CD14-positive monocyte (primary cell): ENCODE measurements at places on chromosomes 3 and 15. TPM values are rescaled to one million over a fixed set of nuclear protein-coding genes. Genes with fewer than 3 reads are reported as not detected.
A peak's percentile ranks its signal among the peaks of the same experiment; 100 is the strongest.

DNA sequence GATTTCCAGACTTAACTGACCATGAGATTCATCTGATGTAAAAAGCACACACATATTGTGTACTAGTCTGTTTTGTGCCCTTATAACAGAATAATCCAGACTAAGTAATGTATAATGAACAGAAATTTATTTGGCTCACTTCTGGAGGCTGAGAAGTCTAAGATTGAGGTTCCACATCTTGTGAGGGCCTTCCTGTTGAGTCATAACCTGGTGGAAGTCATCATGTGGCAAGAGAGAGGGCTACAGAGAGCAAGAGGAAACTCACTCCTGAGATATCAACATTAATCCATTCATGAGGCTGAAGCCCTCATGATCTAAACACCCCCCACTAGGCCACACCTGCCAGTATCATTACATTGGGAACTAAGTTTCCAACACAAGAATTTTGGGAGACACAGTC is 977.6 kb downstream of the MCTP2 start:
- no peak for DNase-seq

GRCh38 chr3:65938676-65939075 is 100.0 kb downstream of the MAGI1 start:
- DNase-seq: no peak

Gene GUCA1C
- not detected for polyA plus RNA-seq

Gene OR5H15
- not detected in 2 replicates for polyA plus RNA-seq

DNA sequence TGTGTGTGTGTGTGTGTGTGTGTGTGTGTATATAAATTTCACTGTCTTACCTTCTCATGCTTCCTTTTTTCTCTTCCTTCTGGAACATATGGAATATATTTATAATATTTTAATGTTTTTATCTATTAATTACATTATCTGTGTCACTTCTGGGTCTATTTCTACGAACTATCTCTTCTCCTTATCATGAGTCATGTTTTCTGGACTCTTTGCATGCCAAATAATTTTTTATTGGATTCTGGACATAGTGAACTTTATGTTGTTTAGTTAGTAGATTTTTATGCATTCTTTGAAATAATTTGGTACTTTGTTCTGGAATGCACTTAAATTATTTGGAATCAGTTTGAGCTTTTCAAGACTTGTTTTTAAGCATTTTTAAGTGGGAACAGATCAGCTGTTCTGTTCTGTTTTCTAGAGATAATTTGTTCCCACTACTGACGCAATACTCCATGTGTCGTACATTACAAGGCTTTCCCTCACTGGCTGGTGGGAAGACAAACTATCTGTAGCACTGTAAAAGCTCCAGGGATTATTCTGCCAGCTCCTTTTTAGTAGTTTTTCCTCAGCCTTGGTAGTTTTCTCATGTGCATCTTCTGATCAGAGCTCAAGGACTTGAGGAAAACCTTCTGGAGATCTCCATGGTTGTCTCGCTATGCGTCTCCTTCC is 302.0 kb downstream of the CLSTN2 start:
- DNase-seq: no peak

Gene MCCC1
- 16.0 TPM for polyA plus RNA-seq

GRCh38 chr15:69008056-69008455 is 6.4 kb upstream of the NOX5 start:
- no peak for DNase-seq

GRCh38 chr15:85800478-85801123 is 5.9 kb upstream of the KLHL25 start:
- DNase-seq: no peak

- no peak for DNase-seq
Measured at GRCh38 chr3:144380849-144381248, 409.2 kb downstream of the DIPK2A start.

DNA sequence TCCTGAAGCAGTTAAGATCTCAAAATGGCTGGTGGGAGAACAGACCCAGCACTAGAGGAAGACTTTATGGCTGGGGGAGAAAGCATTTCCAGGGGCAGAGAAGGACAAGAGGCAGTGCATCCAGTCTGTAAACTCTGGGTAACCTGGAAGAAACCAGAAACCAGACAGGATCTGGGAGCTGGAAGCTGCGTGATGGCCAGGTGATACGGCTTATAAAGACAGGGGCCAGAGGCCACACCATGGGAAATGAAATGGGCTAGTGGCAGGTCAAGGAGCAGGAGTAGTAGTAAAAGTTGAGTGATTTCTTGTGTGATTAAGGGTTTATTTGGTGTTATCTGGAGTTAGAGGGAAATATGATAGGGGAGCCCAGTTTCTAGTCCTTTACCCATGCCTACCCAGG is 144.7 kb upstream of the ARRDC4 start:
- no peak for DNase-seq

- no peak for DNase-seq
Measured at GRCh38 chr3:38597502-38598060, 51.9 kb downstream of the SCN5A start.

- no peak for DNase-seq
Measured at GRCh38 chr3:170555329-170555728, 30.5 kb downstream of the SLC7A14 start.

DNA sequence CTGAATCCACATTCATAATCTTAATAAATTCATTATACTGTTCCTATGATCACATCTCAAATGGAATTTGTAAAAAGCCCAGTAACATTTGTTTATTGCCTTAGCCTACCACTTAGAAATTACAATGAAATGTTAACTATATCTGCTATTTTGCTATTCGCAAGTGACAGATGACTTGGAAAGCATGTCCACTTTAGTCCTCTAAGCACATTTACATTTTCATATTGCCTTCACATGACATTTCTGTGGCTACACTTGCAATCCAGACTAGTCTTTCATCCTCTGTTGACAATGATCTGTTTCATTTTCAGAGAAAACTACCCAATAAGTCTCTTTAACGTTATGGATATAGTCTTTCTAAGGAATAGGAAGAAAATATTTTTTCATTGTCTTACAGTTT is 741.8 kb downstream of the FHIT start:
- DNase-seq: no peak

DNA sequence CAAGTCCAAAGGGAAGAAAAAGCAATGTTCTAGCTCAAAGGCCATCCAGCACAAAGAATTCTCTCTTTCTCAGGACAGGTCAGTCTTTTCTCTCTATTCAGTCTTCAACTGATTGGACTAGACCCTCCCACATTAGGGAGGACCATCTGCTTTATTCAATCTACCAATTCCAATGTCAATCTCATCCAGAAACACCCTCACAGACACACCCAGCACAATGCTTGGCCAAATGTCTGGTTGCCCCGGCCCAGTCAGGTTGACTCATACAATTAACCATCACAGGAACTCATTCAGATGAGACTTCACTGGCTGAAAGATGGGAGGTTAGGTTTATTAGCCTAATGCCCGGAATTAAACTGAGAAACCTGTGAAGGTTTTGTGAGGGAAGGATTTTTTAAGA is 32.4 kb downstream of the ACAN start:
- no peak for DNase-seq

Gene PAK2
- polyA plus RNA-seq: 32.4 TPM

Gene SCG3
- not detected for polyA plus RNA-seq

DNA sequence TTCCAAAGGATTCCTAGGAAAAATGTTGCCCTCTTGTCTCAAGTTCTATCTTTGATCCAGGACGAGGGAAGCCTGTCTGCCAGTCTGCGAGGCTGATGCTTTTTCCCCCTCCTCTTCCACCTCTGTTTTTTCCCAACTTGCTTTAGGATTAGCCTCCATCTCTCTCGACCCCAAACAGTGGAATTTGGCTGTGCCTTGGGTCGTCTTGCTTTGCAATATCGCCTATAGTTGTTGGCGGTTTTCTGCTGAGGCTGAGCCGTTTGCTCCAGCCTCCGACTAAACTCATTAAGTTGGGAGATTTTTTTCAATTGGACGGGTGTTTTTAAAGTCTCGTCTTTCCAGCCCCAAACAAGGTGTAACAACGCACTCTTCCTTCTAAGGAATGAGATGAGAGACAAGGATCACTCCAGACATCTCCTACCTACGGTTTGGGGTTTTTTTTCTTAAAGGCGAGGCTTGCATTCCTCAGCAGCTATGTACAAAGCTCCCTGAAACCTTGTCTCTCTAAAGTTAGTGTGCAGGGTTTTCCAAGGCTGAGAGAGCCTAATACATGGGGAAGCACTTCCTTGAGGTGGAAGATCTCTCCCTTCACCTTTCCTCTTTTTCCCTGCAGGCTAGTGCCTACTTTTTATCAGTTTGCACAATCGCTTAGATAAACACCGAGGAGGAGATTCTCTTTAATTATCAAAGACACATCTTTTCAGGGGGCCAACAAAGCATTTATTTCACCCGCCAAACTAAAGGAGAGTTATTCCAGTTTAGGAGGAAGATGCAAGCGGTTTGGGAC is 4.8 kb upstream of the NR2F2 start:
- DNase-seq: no peak

GRCh38 chr15:63593705-63594671 is 3.2 kb upstream of the FBXL22 start:
- DNase-seq: no peak

Gene MRPS22
- 14.7 and 19.2 TPM in 2 replicates for polyA plus RNA-seq

GRCh38 chr3:25782938-25783660 is at the start of gene NGLY1:
Gene NGLY1 (minus strand): TSS chr3:25783443. CDS start chr3:25783390, 53 bp downstream.
- DNase-seq: peak; percentile 78

Gene ADCY5
- not detected in 2 replicates for polyA plus RNA-seq

DNA sequence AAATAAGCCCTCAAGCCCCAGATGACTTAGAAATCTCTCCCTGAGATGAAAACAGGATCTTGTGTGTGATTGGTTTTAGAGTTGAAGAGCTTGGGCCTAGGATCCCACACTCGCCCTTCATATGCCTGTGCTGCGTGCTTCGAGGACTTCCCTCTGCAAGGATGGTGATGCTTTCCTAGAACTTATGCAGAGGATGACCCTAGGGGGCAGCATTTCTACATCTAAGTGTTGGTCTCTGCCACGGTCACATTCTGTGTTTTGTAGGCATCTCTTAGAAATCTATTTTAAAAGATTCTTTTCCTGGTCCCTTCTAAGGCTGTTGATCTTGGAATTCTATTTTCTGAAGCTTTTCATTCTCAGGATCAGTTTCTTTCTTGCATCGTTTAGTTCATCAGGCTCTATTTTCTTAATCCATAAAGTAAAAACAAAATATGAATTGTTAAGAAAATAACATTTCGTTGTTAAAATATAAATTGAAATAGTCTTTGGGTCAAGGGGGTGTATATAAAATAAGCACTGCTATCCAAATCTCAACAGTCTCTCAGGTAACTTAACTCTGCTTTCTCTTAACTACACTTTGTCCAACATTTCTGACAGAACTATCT is 45.7 kb downstream of the WDR76 start:
- DNase-seq: no peak

DNA sequence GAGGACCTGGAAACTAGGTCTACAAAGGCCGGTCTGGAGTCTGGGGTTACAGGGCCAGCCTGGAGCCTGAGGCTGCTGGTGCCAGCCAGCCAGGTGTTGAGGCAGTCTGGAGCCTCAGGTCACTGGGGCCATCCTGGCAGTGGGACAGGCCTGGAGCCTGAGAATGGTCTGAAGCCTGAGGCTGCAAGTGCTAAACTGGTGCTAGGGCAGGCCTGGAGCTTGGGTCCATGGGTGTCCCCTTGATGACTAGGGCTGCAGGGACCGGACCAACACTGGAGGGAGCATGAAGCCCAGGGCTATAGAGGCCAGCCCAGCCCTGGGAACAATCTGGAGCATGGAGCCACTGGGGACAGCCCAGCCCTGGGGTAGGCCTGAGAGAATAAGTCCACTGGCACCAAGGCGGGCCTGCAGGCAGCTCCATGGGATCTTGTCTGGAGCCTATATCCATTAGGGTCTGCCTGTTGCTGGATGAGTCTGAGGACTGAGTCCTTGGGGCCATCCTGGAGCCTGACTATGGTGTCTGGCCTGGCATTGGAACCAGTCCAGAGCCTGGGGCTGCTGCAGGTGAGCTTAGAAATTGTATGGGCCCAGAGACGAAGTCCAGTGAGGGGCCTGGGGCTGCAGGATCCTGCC is 101.9 kb downstream of the GLDN start:
- peak; percentile 2 for DNase-seq

DNA sequence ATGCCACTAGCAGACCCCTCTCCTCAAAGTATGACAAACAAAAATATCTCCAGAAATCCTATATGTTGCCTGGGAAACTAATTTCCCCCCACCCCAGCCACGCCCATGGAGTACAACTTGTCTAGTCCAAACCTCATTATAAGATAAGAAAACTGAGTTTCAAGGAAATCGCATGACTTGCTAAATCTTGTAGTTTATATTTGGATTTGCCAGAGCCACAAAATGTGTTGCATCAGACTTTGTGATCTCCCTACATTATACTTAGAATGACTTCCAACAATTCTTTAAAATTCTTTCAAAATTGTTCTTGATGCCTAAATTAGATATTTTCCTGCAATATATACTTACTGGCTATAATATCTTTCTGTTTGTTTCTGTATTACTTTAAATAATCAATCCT is 1034.4 kb downstream of the IGSF11 start:
- no peak for DNase-seq

DNA sequence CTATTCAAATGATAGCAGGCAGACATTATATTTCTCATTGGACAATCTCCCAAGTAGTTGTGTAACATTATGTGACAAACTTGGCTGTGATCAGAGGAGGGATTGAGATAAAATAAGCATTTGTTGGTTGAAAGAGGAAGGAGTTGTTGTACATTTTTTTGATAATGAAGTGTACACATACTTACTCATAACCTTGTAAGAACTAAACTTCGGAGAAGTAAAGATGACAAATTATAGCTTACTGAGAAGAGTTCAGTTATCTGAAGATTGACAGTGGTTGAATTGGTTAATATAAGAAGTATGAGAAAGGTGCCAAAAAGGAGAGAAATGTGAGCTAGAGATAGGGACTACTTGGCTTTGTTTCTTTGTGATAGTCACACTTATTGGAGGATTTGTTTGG is 32.6 kb downstream of the STT3B start:
- peak; percentile 58 for DNase-seq

Gene MAGEL2
- polyA plus RNA-seq: not detected in 2 replicates

GRCh38 chr15:50906954-50907600 is 1.4 kb upstream of the AP4E1 start:
- DNase-seq: peak; percentile 42

DNA sequence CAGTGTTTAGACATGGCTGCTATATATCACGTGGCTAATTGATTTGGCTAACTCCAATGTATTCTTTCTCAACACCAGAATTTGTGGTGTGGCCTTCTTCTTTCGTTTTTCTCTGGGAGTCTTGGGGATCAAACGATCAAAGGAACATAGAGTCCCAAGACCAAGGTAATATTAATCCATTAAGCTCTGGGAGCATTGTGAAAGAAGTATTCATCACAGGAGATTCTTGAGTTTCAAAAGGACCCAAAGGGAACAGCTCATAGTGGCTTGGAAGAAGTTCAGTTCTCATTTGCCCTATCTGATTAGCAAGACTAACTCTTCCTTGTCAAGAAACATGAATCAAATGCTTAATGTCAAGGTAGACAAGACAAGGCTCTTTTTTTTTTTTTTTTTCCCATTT is 32.9 kb upstream of the TICRR start:
- no peak for DNase-seq

Gene IL17RD
- not detected for polyA plus RNA-seq

GRCh38 chr3:104530934-104531333 is 835.8 kb upstream of the ALCAM start:
- no peak for DNase-seq

Gene CDCP1
- 1.3 TPM for polyA plus RNA-seq

- no peak for DNase-seq
Measured at GRCh38 chr3:134036291-134036690, 6.6 kb upstream of the SLCO2A1 start.
